Muscle of leg (tissue), 16 donors: ENCODE measurements at places on chromosomes 13 and 19. TPM values are rescaled to one million over a fixed set of nuclear protein-coding genes. Genes with fewer than 3 reads are reported as not detected.

RGS9BP gene
- 0.49 TPM for total RNA-seq

ZNF567 gene
- 8.5 TPM for total RNA-seq

ZNF98 gene
- total RNA-seq, result 0.40 TPM

KATNAL1 gene
- total RNA-seq, result 22.2 TPM

GAPDHS gene
- not detected for total RNA-seq

ZNF30 gene
- 3.9 TPM for total RNA-seq

MEIS3 gene
- total RNA-seq, result 9.2 TPM

CEACAM20 gene
- total RNA-seq, result not detected

SELENOV gene
- 0.13 TPM for total RNA-seq

NFILZ gene
- not detected for total RNA-seq

SGCG gene
- total RNA-seq, result 68.0 TPM
